Esophagus mucosa (tissue), 1 donor: ENCODE measurements at places on chromosomes 7 and 10. TPM values are rescaled to one million over a fixed set of nuclear protein-coding genes. Genes with fewer than 3 reads are reported as not detected.
A peak's percentile ranks its signal among the peaks of the same experiment; 100 is the strongest.

- ATAC-seq: no peak
Observed at GRCh38 chr7:87354749-87355148, 9.3 kb downstream of the CROT start.

- peak; percentile 60 for ATAC-seq
Observed at GRCh38 chr7:27179503-27180430, 5.3 kb downstream of the HOXA11 start.

GRCh38 chr10:119786117-119786769 lies 60.4 kb downstream of the INPP5F start:
- ATAC-seq: no peak

Gene UCMA
- total RNA-seq: not detected

DNA sequence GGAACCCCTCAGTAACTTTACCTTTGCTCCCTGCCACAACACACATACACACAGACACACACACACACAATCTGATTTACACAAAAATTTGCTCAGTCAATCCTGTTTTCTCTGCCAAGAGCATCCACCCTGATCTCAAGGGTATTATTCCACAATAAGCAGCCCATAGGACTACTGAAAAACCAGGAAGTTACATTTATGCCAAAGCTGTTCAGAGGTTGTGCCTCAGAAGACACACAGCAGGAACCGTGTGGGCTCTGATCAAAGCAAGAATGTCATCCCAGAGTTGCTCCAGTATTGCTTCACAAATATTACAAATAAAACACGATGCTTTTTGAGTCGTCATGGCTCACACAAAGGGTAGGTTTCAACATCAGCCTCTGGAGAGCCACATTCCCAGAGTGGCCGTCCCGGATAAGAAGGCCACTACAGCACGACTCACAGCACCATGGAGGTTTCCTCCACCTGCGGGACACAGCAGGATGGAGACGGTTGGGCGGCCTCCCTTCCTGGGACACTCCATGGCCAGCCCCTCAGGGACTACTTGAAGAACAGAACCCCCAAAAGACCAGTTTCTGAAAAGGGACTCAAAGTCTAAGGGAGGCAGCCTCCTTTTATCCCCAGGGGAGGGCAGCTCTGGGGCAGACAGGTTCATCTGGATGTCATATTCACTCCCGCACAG lies 1.6 kb downstream of the AIFM2 start:
- ATAC-seq: peak; percentile 12

DNA sequence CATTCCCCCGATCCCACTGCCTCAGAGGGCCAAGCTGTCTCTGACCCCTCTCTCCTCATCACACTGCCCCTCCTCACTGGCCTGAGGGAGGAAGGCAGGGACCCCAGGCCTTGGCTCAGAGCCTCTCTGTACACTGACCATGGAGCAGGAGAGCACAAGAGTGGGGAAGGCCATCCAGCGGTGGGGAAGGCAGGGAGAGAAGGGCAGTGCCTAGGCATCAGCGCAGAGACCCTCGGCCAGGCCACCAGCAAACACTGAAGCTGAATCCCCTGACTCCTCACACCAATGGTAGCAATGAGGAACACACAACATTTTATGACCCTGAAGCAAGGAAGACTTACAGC lies 14.8 kb downstream of the OGDHL start:
- no peak for ATAC-seq

DNA sequence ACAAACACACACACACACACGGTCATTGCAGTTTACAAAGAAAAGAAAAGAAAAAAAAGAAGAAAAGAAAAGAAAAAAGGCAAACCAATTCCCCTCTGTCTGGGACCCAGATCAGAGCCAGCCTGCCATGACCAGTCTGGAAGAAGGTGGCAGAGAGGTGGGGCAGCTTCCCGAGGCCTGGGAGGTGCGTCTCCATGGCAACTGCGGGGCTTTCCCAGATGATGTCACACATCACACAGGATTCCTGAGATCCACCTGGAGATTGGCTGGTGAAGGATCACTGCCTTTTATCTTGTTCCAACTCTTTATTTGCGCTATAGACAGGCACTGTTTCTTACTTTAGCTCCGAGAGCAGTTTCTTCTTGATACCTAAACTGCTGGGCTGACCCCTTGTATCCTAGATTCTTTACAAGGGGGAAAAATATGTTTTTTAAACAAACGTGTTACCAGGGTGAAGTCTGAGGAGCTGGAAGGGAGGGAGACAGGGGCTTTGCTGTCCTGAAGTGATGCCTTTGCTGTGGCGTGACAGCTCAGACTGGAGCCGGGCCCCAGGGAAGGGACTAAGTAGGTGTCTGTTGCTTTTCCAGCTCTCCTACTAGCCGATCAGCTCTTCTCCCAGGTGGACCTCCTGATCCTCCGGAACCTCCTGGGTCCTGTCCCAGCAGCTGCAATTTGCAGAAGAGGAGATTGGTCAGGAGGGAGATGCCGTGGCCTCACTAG lies 298.5 kb downstream of the KLF6 start:
- ATAC-seq: peak; percentile 86

- ATAC-seq: peak; percentile 69
Observed at GRCh38 chr10:93554760-93555432, 11.6 kb upstream of the FFAR4 start.

DNA sequence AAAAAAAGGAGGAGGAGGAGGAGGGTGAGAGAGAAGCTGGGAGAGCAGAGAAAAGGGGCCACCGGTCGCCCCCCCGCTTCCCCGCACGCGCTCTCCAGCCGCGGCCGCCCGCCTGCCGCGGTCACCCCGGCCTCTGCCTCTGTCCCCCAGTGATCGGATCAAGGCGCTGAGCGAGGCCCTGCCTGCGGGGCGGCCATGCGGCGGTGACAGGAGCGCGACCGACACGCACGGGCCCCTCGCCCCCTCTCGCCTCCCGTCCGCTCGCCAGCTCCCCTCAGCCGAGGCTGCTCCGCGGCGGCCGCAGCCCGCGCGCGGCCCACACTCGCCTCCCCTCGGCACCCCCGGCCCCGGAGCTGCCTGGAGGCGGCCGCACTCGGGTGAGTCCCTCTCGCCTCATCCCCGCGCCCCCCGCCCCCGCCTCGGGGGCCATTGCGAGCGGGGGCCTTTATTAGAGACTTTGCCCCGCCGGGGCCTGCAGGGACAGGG lies at the start of gene GTF2I:
GTF2I (plus strand) TSS at position 27 of the 486 bp plus-strand sequence. CDS start 31,411 bp downstream, outside the sequence.
- ATAC-seq: peak; percentile 17

Gene MYOZ1
- total RNA-seq: 0.44 TPM

Gene IDI2
- not detected for total RNA-seq

Gene SORCS1
- total RNA-seq: 0.12 TPM

DNA sequence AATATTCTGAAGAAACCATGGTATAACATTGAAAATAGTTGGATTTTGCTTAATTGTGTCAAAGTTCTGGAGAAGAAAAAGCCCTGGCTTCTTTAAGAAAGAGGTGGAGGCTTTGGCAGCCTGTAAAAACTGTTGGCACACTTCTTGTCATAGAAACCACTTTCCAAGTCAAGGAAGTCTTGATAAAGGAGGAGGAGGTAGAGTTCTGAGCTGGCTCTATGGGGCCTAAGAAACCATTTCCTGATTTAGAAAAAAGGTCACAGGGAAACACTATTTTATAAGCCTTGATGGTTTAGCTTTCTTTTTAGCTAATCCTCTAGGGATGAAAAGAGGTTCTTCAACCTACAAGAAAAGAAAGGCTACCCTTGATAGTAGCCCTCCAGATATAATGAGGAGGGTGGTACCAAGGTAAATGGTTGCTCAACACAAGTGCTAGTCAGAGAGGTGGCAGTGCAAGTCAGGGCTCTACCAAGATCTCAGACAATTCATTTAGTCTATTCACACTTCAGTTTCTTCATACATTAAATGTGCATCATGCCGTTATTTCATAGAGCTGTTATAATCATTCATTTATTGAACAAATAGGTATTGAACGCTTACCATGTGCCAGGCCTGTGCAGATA lies 346.9 kb downstream of the RNLS start:
- ATAC-seq: peak; percentile 28

GRCh38 chr10:114526504-114527238 lies 122.4 kb upstream of the AFAP1L2 start:
- ATAC-seq: peak; percentile 90

Gene OTUD1
- total RNA-seq: 4.6 TPM

- no peak for ATAC-seq
Observed at GRCh38 chr10:26334232-26334931, 103.8 kb upstream of the APBB1IP start.

- ATAC-seq: no peak
Observed at GRCh38 chr10:17730667-17731066, 21.3 kb upstream of the TMEM236 start.

DNA sequence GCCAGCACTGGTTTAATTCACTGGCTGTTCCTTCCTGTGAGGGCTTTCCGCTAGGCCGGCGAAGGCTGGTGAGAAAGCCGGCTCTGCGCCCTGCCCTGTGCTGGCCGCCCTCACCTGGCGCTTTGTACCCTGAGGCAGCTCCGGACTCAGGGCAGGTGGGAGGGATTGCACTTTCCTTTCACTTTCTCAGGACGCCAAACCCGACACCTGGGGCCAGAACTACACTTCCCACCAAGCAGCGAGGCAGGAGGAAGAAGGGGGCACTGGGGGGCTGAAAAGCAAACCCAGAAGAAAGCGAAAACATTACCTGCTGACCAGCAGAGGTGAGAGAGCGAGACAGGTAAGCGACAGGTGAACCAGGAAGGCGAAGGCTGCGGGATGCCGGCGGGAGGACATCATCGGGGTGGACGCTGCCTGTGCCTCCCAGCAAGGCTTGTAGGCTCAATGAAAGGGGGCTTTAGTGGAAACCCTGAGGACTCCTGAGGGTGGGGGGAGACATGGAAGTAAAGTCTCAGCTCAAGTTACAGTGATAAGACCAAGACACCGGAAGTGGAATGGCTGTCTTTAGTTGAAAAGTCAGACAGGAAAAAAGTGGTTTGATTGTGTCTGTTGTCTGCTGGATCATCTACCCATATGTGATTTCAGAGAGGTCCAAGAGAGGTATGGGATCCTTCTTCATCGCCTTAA lies at the start of gene RAB19:
RAB19 (plus strand) TSS at position 181 of the 687 bp plus-strand sequence. CDS start 3,589 bp downstream, outside the sequence.
- ATAC-seq: peak; percentile 77
